Aorta (tissue), 5 donors: ENCODE measurements at places on chromosomes 3 and 15. TPM values are rescaled to one million over a fixed set of nuclear protein-coding genes. Genes with fewer than 3 reads are reported as not detected.

The SLC25A38 gene
- 18.6 TPM for total RNA-seq

The CEMIP gene
- 7.5 TPM for total RNA-seq

The RETNLB gene
- total RNA-seq = not detected

The CORO2B gene
- total RNA-seq = 9.2 TPM

- DNase-seq = no peak
These were observed 570.1 kb upstream of the CBLB start for GRCh38 chr3:106438887-106439286.

- no peak for DNase-seq
These were observed 449.9 kb downstream of the PDCD6IP start for GRCh38 chr3:34248352-34248751.

- DNase-seq = no peak
These were observed 39.6 kb downstream of the ATP13A3 start for GRCh38 chr3:194447161-194447560.

DNA sequence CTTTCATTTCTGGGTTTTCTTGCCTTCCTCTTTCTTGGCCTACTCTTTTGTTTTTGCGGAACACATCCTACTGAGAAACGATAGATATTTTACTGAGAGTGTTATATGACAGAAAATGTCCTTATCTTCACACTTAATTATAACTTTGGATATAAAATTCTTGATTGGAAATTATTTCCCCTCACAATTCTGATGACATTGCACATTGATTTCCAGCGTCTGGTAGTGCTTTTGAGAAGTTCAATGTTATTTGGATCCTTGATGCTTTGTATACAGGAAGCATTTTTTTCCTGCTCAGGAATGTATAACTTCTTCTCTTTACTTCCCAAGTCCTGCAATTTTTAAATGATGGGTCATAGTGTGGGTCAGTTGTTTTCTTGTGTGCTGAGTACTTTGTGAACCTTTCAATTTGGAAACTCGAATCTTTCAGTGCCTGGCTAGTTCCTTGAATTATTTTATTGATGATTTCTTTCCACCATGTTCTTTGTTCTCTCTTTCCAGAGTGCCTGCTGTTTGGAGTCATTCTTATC, 183.9 kb downstream of the PDCD6IP start:
- no peak for DNase-seq

DNA sequence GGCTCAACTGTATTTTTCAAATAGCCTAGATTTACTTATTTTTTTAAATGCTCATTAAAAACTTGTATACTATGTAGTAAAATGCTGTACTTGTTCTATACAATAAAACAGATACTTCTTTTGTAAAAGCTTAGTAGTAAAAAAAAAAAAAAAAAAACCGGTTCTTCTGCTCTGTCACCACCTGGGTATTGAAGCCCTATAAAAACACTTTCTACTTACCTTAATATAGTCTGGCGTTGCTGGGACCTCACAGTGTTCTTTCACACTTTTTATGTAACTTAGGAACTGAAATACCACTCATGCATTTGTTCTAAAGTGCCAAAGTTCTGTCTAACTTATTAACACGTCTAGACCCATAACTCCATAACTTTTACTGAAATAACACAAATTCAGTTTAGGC, 61.4 kb downstream of the TASOR start:
- no peak for DNase-seq

DNA sequence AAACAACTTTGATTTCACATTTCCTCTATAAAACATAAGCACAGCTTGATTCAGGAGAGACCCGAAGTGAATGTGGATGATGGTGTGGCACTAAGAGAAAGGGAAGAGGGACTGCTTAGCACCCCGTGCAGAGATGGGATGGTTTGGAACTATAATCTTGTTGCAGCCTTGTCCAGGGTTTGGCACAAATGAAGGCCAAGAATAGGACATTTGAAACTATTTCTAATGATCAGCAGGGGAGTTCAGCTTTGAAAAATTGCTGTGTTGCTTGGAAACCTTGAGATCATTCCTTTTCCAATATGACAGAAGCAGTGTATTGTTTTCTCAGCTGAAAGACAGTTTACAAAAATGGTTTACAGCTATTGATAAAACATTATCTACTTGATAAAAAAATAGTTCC, 49.7 kb downstream of the ASB7 start:
- DNase-seq = no peak

- no peak for DNase-seq
These were observed 238.4 kb downstream of the NEK10 start for GRCh38 chr3:27130796-27131195.
